ENCODE measurements at places on chromosomes 3 and 15. TPM values are rescaled to one million over a fixed set of nuclear protein-coding genes. Genes with fewer than 3 reads are reported as not detected.

- H3K27me3 ChIP-seq = no peaks in the 10 kb centered on the region
- H3K27ac ChIP-seq = no peak overlapping the region
- no peaks in the 10 kb centered on the region for H3K4me1 ChIP-seq
Measured at GRCh38 chr15:55970286-55970685, 23.1 kb downstream of the NEDD4 start.

DNA sequence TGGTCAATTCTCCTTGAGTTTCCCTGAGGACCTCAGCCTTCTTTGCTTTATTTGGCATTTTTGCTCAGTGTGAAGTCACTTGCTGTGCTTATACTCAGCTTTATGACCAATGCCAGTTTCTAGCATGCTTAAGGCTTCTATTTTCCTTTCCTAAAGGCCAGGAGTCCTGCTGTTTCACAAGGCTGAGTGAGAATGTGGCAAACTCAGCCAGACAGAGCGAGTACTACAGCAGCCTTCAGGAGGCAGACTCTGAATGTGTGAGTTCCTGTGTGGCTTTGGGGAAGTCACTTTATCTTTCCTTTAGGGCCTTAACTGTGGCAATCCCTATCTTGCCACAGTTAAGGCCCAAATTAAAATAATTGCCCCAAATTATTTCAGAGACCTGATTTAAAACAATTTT, 213.2 kb upstream of the MRPL3 start:
- H3K36me3 ChIP-seq = no peaks in the 10 kb centered on the region
- H3K4me1 ChIP-seq = peaks cover 4% of the 10 kb centered on the region
- H3K4me3 ChIP-seq = no peak overlapping the region
- no peaks in the 10 kb centered on the region for H3K27me3 ChIP-seq

DNA sequence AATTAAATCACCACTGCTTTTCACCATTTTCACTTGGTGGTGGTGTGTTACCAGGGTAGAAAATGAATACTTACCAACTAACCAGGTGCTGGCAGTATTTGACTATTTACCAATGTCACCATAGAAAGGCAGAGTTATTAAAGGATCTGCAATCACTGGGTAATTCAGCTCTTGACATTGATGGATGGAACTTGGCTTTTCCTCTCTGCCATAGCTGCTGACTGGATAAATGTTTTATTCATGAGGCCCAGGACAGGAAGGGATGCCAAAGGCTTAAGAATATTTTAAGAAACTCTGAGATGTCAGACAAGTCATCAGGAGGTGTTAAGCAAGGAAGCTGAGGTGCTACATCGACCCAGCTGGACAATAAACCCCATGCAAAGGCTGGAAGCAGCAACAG, 495.5 kb upstream of the CFAP20DC start:
- DNase-seq = no peak
- no peaks in the 10 kb centered on the region for H3K27me3 ChIP-seq
- H3K4me3 ChIP-seq = no peak overlapping the region
- no peak overlapping the region for H3K27ac ChIP-seq

GRCh38 chr15:55683376-55683775, 59.6 kb downstream of the PRTG start:
- H3K27me3 ChIP-seq = no peaks in the 10 kb centered on the region
- H3K4me1 ChIP-seq = peaks cover 6% of the 10 kb centered on the region

- H3K4me1 ChIP-seq = no peaks in the 10 kb centered on the region
- no peak for DNase-seq
- H3K27ac ChIP-seq = no peak overlapping the region
- no peaks in the 10 kb centered on the region for H3K36me3 ChIP-seq
Measured at GRCh38 chr3:72924055-72924454, 36.2 kb downstream of the GXYLT2 start.

DNA sequence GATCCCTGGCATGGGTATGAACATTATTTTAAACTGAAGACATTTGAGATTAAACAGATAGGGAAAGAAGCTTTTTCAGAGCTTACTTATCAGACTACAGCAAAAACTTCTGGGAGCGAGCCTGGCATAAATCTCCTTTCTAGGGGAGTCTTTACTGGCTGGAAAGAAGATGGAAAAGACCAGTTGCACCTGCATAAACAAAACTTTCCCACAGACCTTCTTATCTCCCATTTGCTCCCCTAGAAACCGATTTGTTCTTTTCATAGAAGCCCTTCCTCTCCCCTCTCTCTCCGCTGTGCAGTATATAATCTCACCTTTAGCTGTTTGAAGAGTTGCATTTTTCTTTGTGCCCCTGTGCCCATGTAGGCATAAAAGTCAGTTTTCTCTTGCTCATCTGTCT, 93.2 kb downstream of the CHRNA7 start:
- no peaks in the 10 kb centered on the region for H3K36me3 ChIP-seq
- peaks cover 32% of the 10 kb centered on the region for H3K27me3 ChIP-seq
- H3K4me3 ChIP-seq = no peak overlapping the region
- H3K4me1 ChIP-seq = no peaks in the 10 kb centered on the region
- DNase-seq = no peak

DNA sequence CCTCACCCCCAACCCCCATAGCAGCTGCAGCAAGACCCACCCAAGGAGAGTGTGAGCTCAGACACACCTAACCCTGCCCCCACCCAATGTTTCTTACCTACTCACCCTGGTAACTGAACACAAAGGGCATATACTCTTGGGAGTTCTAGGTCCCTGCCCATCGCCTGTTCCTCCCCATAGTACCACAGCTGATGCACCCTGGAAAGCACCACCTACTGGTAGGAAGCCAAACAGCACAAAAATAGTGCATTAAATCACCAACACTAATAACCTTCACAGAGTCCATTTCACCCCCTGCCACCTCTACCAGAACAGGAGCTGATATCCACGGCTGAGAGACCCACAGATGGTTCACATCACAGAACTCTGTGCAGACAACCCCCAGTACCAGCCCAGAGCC, 245.2 kb downstream of the EFHB start:
- no peaks in the 10 kb centered on the region for H3K36me3 ChIP-seq
- H3K27me3 ChIP-seq = no peaks in the 10 kb centered on the region
- DNase-seq = no peak
- H3K4me1 ChIP-seq = no peaks in the 10 kb centered on the region

DNA sequence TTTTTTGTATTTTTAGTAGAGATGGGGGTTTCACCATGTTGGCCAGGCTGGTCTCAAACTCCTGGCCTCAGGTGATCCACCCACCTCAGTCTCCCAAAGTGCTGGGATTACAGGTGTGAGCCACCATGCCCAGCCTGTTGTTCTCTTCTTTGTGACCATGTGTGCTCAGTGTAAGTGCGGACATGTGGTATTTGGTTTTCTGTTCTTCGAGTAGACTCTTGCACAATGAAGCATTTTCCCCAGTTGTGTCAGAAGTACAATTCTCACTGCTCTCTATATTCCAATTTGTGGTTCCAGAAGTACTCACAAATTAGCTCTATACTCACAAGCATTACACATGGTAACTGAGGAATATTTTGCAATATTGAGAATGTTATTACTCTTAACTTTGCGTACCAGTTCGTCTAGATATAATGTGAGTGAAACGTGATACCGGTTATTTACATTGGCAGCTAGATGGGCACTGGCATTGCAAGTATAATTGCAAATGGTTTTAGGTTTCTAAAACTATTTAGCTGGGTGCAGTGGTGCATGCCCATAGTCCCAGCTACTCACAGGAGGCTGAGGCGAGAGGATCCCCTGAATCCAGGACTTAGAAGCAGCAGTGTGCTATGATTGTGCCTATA, 34.2 kb upstream of the MTMR14 start:
- DNase-seq = no peak
- no peaks in the 10 kb centered on the region for H3K36me3 ChIP-seq
- H3K4me3 ChIP-seq = no peak overlapping the region
- no peaks in the 10 kb centered on the region for H3K4me1 ChIP-seq
- no peak overlapping the region for H3K27ac ChIP-seq

- H3K4me3 ChIP-seq = no peak overlapping the region
- peaks cover 3% of the 10 kb centered on the region for H3K27me3 ChIP-seq
- DNase-seq = no peak
- H3K36me3 ChIP-seq = no peaks in the 10 kb centered on the region
- H3K4me1 ChIP-seq = no peaks in the 10 kb centered on the region
Measured at GRCh38 chr3:56094170-56094569, 374.1 kb downstream of the ERC2 start.

DNA sequence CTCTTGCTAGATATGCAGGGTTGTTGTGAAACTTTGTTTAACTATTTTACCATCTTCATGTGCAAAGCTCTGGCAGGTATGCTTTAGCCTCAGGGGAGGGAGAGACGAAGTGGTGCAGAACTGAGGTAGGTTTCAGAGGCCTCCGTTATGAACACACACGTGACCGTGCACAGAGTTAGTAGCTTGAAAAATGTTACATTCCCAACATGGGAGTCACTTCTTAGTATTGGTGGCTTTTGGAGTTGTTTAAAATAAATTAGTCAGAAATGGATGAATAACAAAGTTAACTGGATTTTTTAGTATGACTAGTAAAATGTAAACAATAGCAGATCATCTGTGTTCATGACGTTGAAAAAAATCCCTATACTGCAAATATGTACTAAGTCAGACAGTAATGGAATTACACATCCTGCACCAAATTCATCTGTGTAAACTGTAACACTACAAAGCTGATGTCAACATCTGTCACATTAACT, 279.6 kb downstream of the KLF13 start:
- no peaks in the 10 kb centered on the region for H3K36me3 ChIP-seq
- H3K4me3 ChIP-seq = no peak overlapping the region
- no peak overlapping the region for H3K27ac ChIP-seq

IMPG2 gene
- total RNA-seq = 0.50 TPM

TEX264 gene
- 81.4 TPM for total RNA-seq

CISH gene
- 300 TPM for total RNA-seq

SLCO2A1 gene
- total RNA-seq = not detected

MINAR1 gene
- total RNA-seq = 0.55 TPM

C2CD4B gene
- not detected for total RNA-seq

UROC1 gene
- total RNA-seq = not detected

IL5RA gene
- total RNA-seq = not detected

TRIM42 gene
- total RNA-seq = not detected

RPL32 gene
- 2,760 TPM for total RNA-seq

SENP2 gene
- total RNA-seq = 29.7 TPM

Data from activated CD4-positive, alpha-beta T cell treated with anti-CD3 and anti-CD28 coated beads, Interleukin-2, amount 10 ng/mL, durations not matched to agents 7 days and 5 days (primary cell).